Fibroblast of the aortic adventitia (primary cell): ENCODE measurements at places on chromosomes 12 and 14.

- DNase-seq = no peak
Measured at GRCh38 chr12:113535100-113535499, 63.4 kb upstream of the LHX5 start.

DNA sequence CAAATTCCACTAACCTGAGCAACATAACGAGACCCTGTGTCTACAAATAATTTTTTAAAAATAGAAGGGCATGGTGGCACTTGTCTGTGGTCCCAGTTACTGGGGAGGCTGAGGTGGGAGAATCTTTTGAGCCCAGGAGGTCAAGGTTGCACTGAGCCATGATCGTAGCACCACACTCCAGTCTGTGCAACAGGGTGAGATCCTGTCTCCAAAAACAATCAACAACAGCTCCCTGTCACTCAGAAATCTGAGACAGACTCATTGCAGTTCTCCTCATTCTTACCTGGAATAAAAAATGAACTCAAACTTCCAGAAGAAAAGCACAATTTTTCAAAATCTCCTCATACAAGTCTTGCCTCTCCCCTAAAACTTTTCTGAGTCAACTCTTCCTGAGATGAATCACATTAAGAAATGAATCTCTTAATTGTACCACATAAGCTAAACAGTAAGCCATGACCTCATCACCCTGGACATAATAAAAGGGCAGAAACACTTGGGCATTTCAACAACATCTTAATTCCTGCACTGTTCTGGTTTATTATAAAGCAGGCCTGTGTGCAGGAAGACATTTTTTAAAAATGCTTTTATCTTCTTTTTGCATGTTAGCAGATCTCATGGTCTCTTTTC, 214.3 kb upstream of the CDKN3 start:
- DNase-seq = peak; percentile 47

GRCh38 chr12:53994009-53994263, 6.0 kb upstream of the HOXC9 start:
- DNase-seq = no peak

DNA sequence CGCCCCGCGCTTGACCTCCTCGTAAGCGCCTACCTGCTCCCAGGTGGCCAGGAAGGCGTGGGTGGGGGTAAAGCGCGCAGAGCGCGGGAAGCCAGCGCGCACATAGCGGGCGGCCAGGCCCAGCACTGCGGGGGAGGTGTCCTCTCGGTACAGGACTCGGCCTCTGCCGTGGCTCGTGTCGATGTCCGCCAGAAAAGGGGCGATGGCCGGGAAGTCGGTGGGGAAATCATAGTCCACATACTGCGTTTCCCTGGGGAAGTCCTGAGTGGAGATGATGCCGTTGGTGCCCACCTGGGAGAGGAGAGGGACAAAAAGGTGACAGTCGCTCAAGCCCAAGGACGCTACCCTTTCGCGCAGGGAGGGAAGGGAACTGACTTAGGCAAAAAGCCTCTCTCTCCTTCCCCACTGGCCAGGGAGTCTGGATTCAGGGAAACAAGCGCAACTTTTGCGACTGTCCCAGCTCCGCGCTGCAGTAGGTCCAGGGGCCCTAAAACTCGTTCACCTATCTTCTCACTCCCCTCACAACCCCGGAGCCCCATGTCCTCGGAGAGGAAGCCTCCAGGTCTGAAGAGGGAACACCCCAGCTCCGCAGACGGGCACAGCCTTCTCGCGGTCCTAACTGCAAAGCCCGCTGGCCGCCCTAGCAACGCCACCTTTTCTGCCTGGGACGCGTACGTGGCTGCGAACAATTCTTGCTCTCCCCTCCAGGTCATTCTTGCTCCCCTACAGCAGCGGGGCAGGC, 815 bp downstream of the NID2 start:
- DNase-seq = peak; percentile 56

- peak; percentile 78 for DNase-seq
Measured at GRCh38 chr12:8609061-8609570, 3.5 kb downstream of the AICDA start.

DNA sequence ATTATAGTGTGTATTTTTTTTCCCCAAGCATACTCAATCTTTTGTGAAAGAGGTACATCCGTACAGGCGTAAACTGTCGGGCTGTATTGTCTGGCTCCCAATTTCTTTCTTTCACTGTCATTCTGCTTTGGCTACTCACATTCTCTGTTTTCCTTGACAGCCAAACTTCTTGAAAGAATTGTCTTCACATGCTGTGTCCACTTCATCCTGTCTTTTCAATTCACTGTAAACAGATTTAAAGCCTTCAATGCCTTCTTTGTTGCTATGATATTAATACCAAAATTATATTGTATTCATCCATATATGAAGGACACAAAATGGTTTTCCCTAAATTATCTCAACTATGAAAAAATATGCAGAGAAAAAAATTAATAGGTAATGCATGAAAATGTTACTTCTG, 6.0 kb upstream of the ATP23 start:
- DNase-seq = no peak

GRCh38 chr14:104138718-104139459, 502 bp downstream of the KIF26A start:
- DNase-seq = no peak

DNA sequence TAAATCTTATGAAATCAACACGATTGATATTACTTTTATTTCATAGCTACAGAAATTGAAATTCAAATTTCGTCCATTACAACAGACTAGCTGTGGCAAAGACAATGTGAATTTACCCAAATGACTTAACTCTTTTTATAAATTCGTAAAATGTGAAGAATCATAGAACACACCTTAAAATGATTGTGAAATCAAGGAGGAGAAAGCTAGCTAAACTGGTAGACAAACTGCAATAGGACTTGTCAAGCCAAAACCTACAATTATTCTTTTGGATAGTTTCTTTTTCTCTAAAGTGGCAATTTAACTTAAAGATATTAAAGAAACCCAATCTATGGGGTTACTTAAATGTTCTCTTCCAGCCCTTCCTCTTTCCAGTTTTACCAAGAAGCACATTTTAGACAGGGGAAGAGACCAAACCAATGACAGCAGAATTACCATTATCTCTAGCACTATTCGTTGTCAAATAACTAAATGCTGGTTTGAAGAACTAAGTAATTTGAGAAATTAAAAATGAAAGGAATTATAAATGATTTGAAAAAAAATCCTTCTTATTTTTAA, 807 bp upstream of the SLC16A7 start:
- peak; percentile 2 for DNase-seq

DNA sequence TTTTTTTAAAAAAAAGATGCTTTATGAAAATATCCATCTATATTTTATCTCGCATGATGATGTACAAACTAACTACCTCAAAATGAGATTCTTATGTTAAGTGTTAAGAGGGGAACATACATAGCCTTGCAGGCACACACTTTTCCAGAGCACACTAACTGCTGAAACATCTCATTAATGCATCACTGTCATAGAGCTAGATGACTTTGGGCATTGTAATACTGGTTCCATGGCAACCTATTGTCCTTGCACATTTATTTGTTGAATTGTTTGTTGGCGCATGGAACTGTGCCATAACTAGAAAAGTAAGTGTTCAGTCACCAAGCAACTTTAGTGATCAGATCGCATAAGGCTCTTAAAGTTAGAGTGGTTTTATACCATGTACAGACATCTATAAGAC, 348.3 kb downstream of the GALC start:
- DNase-seq = no peak

DNA sequence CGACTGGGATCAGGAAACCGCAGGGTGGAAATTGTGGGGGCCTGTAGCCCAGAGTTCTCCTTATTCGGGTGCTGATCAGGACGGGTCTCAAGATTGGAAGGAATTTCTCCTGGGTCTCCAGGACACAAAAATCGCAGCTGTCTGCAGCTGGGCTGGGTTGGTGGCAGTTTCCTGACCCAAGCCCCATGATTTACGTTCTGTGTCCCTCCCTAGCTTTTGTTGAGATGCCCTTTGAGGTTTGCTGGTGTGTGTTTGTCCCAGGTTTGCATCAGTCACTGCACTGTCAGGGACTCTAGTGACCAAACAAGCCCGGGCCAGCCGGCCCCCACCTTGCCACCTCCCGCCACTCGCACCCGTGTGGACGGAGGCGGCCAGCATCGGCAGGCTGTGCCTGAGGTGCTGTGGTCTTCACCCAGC, 89.5 kb downstream of the FBXL14 start:
- DNase-seq = no peak

- DNase-seq = peak; percentile 27
Measured at GRCh38 chr14:105249182-105250007, 1.1 kb downstream of the BTBD6 start.

GRCh38 chr12:124147027-124147426, 147.9 kb upstream of the RFLNA start:
- DNase-seq = no peak

DNA sequence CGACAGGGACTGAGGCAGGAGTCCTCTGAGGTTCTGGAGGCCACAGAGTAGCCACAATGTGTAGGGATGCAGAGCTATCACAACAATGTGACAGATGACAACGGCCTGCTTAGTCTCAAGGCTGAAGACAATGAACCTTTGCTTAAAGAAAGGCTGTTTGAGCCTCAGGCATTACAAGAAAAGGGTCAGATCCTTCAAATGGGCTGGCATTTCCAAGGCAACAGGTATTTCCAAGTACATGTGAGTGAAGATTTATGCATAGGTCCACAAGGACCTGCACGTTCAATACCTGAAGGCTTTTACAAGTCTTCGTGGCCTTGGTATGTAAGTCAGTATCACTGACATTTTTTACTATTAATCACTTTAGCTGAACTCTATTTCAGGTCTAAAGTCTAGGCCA, 62.0 kb downstream of the TMCC3 start:
- DNase-seq = no peak

GRCh38 chr14:81269100-81269978, 48.6 kb upstream of the GTF2A1 start:
- DNase-seq = peak; percentile 82

DNA sequence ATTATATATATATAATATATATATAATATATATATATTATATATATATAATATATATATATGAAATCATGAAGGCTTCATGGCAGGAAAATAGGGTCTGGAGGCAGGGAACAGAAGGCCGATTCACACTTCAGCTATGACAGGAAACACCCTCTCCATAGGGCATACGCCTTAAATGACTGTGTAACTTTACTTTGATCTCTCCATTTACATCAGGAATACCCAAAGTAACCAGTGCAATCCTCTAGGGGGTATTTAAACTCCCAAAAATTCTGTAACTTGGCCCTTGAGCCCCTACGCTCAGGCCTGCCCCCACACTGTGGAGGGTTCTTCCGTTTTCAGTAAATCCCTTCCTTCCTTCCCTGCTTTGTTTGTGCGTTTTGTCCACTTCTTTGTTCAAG, 40.4 kb upstream of the PPP2R5C start:
- DNase-seq = no peak

DNA sequence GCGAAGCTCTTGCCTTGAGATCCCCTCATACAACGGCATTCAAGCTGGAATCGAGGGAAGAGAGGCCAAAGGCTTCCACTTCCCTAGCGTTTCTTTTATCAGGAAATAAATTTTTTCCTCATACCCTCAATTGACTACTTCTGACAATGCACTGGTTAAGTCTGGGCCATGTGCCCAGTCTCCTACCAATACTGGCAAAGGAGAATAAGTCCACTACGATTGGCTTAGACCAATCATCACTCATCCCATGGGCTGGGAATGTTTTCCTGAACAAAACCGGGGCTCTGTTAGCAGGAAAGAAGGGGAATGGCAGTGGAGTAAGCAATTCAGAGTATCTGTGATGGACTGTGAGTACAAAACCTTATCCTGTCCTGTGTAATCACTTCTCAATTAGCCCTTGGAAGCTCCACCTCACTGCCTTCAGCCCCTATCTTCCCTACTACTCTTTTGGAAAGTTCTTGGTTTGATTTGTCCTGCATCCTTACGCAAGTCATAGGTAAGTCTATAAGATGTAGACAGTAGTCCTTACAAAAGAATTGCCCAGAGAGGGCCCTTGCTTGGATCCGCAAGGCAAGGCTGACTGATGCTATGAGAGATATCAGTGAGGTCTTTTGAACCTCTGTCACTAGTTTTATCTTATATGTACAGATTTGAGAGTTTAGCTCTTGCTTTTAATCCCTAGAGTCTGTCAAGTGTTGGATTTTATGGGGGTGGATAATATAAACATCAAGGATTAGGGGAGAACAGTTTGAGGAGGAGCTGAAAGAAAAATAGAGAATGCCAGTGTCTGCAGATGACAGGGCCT, 36.3 kb upstream of the CDK17 start:
- peak; percentile 58 for DNase-seq

- DNase-seq = peak; percentile 71
Measured at GRCh38 chr12:57603815-57604453, 690 bp upstream of the DTX3 start.

DNA sequence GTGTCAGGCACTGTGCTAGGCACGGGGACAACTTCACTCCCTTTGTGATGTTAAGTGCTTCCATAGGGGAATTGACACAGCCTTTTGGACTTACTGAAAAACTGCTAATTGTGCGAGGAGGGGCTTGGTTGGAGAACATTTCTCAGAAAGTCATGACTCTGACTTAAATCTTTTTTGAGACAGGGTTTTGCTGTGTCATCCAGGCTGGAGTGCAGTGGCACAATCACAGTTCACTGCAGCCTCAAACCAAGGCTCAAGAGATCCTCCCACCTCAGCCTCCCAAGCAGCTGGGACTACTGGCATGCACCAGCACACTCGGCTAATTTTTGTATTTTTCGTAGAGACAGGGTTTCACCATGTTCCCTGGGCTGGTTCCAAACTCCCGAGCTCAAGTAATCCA, 10.2 kb upstream of the LTBP2 start:
- no peak for DNase-seq

DNA sequence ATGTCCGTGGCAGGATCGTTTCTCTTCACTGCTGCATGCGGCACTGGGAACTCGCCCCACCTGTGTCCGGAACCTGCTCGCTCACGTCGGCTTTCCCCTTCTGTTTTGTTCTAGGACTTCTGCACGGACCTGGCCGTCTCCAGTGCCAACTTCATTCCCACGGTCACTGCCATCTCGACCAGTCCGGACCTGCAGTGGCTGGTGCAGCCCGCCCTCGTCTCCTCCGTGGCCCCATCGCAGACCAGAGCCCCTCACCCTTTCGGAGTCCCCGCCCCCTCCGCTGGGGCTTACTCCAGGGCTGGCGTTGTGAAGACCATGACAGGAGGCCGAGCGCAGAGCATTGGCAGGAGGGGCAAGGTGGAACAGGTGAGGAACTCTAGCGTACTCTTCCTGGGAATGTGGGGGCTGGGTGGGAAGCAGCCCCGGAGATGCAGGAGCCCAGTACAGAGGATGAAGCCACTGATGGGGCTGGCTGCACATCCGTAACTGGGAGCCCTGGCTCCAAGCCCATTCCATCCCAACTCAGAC, 1.2 kb downstream of the FOS start:
- peak; percentile 47 for DNase-seq

DNA sequence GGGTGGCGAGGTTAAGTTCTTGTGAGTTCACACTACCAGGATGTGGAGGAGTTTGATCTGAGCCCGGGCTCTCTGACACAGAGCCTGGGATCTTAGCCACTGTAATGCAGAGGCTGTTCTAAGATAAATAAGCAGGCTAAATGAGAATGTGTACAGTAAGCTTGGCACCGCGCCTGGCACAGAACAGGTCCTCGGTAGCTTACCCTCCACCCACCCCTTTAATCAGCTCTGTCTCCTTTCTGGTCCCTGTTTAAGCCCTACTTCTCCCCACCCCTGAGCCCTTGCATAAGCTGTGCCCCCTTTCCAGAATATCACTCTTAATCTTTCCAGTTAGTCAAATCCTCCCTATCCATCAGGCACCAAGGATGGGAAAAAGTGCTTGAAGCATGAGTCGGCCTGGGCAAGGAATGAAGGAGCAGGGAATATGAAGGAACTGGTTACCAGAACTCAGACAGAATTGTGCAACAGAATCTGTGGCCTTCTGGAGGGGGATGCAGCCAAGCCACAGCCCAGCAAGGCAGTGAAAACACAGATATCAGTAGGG, 32.8 kb upstream of the CMKLR1 start:
- DNase-seq = peak; percentile 40

GRCh38 chr12:5200278-5201087, 156.8 kb downstream of the KCNA5 start:
- DNase-seq = no peak
